ENCODE measurements at places on chromosomes 5 and 9.

DNA sequence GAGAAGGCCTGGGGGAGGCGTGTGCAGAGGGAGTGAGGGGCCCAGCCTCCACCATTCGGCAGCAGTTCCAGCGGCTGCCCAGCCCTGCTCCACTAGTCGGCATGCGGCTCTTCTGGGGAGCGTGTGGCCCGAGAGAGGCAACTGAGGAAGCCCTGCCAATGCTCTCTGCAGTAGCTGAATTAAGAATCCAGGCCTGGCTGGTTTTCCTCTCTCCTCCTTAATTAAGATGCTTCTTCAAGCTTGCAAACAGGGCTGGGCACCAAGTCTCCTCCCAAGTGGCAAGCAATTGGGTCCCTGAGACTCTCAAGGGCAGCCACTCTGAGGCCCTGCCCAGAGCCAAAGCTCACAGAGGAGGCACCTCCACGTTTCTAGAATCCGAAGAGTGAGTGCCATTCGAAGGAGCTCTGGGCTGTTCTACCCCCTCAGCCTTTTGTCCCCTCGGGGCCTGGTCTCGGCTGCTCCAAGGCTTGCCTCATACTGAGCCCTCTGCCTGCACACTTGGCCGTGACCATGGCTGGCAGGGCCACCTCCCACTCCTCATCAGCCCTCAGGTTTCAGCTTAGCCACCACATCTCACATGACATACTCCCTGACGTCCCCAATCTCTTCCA, 75.4 kb upstream of the LRRTM2 start:
- no peak for DNase-seq

DNA sequence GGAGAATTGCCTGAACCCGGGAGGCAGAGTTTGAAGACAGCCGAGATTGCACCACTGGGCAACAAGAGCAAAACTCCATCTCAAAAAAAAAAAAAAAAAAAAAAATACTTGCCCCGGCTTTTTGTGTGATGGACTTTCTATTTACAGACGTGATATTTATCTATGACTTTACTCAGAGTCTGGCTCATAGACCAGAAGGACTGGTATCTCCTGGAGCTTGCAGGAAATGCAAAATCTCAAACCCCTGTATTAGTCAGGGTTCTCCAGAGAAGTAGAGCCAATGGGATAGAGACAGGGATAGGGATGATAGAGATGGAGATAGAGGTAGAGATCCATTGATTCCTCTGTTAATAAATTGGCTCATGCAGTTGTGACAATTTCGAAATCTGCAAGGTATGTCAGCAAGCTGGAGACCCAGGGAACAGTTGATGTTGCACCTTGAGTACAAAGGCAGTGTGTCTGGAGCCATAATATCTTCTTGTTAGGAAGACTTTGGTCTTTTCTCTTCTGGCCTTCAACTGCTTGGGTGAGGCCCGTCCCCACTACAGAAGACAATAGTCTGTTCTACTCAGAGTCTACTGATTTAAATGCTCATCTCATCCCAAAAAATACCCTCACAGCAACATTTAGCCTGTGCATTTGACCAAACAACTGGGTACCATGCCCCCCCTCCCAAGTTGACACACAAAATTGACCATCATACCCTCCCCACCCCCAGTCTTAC, 195.4 kb upstream of the MSX2 start:
- no peak for DNase-seq

- DNase-seq, result no peak
Measured at GRCh38 chr9:118318770-118319431, 614.7 kb downstream of the TLR4 start.

DNA sequence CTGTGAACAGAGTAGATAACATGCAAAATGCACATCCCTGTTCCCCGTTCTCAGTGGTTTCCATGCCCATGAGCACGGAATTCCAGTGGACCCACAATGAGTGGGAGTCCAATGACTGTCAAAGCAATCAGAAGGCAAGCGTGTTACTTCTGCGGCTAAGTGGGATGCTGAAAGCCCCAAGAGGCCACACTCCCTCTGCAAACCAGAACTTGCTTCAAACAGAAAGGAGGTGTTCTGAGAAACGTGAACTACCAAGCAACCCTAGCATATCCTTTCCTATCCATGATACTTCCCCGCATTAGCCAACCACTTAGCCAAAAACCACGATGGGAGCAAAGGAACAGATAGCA, 21.7 kb upstream of the MVB12B start:
- DNase-seq, result no peak

- no peak for DNase-seq
Measured at GRCh38 chr5:133428072-133428660, 184.2 kb downstream of the FSTL4 start.

DNA sequence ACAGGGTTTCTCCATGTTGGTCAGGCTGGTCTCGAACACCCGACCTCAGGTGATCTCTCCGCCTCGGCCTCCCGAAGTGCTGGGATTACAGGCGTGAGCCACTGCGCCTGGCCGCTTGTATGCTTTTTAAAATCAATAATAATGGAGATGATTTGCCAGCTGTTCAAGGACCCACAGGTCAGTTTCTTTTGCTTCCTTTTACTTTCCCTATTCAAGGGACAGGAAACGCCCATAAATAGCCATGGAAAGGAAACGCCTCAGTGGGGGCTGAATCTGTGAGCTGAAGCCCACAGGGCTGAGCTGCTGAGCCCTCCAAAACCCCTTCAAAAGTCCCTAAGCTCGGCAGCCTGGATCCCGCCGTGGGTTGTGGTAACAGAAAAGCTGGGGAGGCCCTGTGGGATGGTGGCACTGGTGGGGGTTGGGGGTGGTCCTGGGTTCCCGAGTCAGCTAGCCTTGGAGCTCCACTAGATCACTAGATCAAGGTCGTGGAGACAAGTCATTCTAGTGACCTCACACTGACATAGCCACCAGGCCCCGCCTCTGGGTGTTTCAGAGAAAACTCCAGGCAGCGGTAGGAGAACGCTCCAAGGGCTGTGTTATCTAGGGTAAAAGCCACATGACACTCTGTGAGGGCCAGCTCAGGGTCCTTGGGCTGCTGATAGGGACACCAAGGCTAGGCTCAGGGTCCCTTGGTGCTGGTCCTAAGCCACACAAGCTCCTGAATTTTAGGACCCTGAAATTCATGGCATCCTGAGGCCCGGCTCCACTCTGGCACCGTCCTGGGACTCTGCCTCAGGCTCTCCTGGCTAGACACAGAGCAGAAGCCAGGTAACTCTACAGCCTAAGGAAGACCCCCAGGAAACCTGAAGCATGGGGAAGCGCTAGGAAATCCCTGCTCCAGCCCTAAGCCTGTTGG, 18.0 kb upstream of the DUSP1 start:
- DNase-seq, result no peak

All from hematopoietic multipotent progenitor cell (in vitro differentiated cells).